Peyer's patch (tissue), 4 donors: ENCODE measurements at places on chromosomes 3 and 15. TPM values are rescaled to one million over a fixed set of nuclear protein-coding genes. Genes with fewer than 3 reads are reported as not detected.

Gene PRSS50
- total RNA-seq: not detected

Gene RTP3
- total RNA-seq: not detected

Gene FBXL22
- total RNA-seq: not detected

Gene CACNA2D2
- 5.8 TPM for total RNA-seq

Gene ARGFX
- not detected for total RNA-seq

Gene KLF15
- 10.9 TPM for total RNA-seq

Gene CD86
- not detected for total RNA-seq

Gene DIPK2A
- total RNA-seq: 47.2 TPM
